ENCODE measurements at places on chromosomes 1 and 21. TPM values are rescaled to one million over a fixed set of nuclear protein-coding genes. Genes with fewer than 3 reads are reported as not detected.

DNA sequence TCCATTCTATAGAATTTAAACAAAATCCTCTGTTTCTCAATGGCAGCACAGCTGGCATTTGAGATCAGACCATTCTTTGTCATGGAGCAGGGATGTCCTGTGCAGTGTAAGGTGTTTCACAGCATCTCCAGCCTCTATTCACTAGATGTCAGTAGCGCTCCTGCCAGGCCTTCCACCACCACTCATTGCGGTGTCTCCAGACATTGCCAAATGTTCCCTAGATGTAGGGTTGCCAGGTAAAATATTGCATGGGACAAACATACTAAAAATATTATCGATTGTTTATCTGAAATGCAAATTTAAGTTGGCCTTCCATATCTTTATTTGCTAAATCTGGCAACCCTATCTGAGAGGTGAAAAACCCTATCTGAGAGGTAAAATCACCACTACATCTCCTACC lies 11.7 kb downstream of the ITLN2 start:
- H3K4me3 ChIP-seq, result no peak overlapping the region
- H3K36me3 ChIP-seq, result no peaks in the 10 kb centered on the region
- no peaks in the 10 kb centered on the region for H3K27me3 ChIP-seq

DNA sequence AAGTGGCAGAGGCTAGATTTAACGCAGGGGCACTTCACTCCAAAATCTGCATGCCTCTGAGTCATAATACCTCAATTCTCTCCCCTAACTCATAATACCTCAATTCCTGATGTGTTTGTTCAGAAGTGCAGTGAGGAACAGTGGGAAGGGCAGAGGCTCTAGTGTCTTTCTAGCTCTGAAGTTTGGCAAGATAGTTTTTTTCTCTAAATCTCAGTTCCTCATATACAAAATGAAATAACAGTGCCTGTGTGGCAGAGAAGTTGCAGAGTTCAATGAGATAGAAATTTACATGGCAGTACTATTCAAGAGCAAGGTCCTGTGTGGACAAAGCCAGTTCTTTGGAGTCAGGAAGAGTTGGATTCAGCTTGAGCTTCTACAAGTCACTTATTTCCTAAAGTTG lies 9.8 kb downstream of the JUN start:
- peak overlapping the region; percentile 32 for H3K27ac ChIP-seq
- H3K27me3 ChIP-seq, result no peaks in the 10 kb centered on the region
- DNase-seq, result peak; percentile 36
- H3K4me1 ChIP-seq, result peaks cover 20% of the 10 kb centered on the region
- H3K4me3 ChIP-seq, result no peak overlapping the region
- no peaks in the 10 kb centered on the region for H3K36me3 ChIP-seq

ALG14 gene
- polyA plus RNA-seq, result 0.92 TPM

PGLYRP3 gene
- polyA plus RNA-seq, result not detected

C8A gene
- polyA plus RNA-seq, result not detected

BMP8B gene
- 1.5 TPM for polyA plus RNA-seq

DNA sequence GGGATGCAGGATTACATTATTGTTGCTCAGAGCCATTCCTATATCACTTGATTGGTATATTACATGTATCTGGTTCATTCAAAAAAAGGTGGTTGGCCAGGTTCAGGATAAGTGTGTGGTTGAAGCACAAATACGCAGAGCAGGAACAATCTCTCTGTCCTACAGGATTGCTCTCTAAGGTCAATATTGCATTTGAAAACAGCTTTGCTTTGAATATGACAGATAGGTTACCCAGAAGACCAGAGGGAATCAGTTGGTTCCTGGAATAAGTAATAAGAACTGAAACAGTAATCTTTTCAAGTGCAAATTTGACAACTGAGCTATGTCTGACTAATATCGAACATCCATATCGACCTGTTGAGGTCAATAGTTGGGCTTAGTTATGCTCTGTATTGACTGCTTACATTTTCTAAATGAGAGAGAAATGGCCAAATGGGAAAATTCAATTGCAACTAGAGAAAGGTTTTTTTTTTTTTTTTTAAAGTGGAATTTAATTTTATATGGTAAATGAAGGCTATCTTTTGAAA lies 176.8 kb downstream of the ATP6V1G3 start:
- no peaks in the 10 kb centered on the region for H3K27me3 ChIP-seq
- no peaks in the 10 kb centered on the region for H3K36me3 ChIP-seq
- no peak overlapping the region for H3K4me3 ChIP-seq
- H3K4me1 ChIP-seq, result no peaks in the 10 kb centered on the region
- no peak overlapping the region for H3K27ac ChIP-seq
- DNase-seq, result no peak

- no peaks in the 10 kb centered on the region for H3K27me3 ChIP-seq
- no peak overlapping the region for H3K4me3 ChIP-seq
- no peak overlapping the region for H3K27ac ChIP-seq
- peaks cover 16% of the 10 kb centered on the region for H3K4me1 ChIP-seq
Observed at GRCh38 chr1:32627596-32628162, 22.7 kb downstream of the ZBTB8OS start.

MCOLN2 gene
- 23.9 TPM for polyA plus RNA-seq

HCN3 gene
- 6.2 TPM for polyA plus RNA-seq

DNA sequence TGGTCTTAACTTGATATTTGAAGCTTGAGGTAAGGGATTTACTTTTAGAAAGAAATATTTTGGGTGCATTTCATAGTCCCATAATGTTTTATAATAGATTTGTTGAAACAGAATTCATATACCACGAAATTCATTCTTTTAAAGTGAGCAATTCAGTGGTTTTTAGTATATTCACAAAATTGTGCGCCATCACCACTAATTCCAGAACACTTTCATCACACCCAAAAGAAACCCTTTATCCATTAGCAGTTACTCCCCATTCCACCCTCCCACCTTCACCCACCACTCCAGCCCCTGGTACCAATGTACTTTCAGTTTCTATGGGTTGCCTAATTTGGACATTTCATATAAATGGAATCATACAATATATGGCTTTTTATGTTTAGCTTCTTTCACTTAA lies 38.9 kb upstream of the DMRTB1 start:
- H3K27ac ChIP-seq, result no peak overlapping the region
- H3K36me3 ChIP-seq, result no peaks in the 10 kb centered on the region
- DNase-seq, result no peak

- H3K27ac ChIP-seq, result no peak overlapping the region
- no peaks in the 10 kb centered on the region for H3K36me3 ChIP-seq
- H3K4me1 ChIP-seq, result no peaks in the 10 kb centered on the region
- no peaks in the 10 kb centered on the region for H3K27me3 ChIP-seq
- H3K4me3 ChIP-seq, result no peak overlapping the region
Observed at GRCh38 chr1:30662291-30662840, 61.0 kb downstream of the MATN1 start.

ZNF683 gene
- polyA plus RNA-seq, result 0.46 TPM

TFAP2E gene
- polyA plus RNA-seq, result 3.8 TPM

GRCh38 chr1:84062496-84062895 lies 63.6 kb upstream of the TTLL7 start:
- DNase-seq, result no peak
- H3K4me3 ChIP-seq, result no peak overlapping the region
- peaks cover 9% of the 10 kb centered on the region for H3K27me3 ChIP-seq
- no peaks in the 10 kb centered on the region for H3K4me1 ChIP-seq
- H3K27ac ChIP-seq, result no peak overlapping the region

DNA sequence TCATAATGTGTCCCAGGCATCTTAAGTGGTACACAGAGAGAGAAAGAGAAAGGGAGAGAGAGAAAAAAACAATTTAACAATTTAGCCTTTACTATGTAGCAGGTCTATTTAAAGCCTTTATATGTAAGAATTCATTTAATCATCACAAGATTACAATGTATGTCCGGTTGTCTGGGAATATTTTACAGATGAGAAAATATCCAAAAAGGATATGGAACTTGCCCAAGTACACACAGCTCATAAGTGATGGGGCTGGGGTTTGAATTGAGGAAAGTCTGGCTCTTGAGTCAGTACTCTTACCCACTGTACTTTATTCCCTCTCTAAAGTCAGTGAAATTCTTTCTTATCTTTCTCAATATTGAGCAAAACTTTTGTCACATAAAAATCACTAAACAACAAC lies 104.6 kb downstream of the LYPLAL1 start:
- no peaks in the 10 kb centered on the region for H3K36me3 ChIP-seq
- no peaks in the 10 kb centered on the region for H3K27me3 ChIP-seq
- H3K4me3 ChIP-seq, result no peak overlapping the region
- DNase-seq, result no peak
- H3K4me1 ChIP-seq, result no peaks in the 10 kb centered on the region
- no peak overlapping the region for H3K27ac ChIP-seq

- no peaks in the 10 kb centered on the region for H3K27me3 ChIP-seq
- H3K27ac ChIP-seq, result peak overlapping the region; percentile 92
- H3K36me3 ChIP-seq, result no peaks in the 10 kb centered on the region
- peaks cover 12% of the 10 kb centered on the region for H3K4me1 ChIP-seq
- DNase-seq, result peak; percentile 87
- H3K4me3 ChIP-seq, result peak overlapping the region; percentile 55
Observed at GRCh38 chr1:16235944-16236510, 956 bp downstream of the CPLANE2 start.

DNA sequence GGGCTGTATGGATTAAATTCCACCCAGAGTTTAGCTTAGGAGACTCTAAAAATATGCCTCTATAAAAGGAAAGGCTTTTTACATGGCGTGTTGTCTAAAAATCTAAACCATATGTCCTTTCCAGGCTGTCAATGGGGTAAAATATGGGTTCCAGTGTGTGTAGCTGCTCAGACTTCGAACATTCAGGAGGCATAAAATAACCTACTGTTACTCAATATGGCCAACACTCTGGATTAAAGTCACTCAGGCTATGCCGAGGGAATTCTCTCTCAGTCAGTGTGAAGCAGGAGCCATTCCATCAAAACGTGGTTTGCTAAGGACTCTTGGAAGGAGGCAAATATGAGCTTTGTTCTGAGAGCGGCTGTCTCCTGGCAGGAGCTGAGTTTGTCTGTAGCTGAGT lies 135.3 kb downstream of the RUNX1 start:
- H3K36me3 ChIP-seq, result no peaks in the 10 kb centered on the region

DNA sequence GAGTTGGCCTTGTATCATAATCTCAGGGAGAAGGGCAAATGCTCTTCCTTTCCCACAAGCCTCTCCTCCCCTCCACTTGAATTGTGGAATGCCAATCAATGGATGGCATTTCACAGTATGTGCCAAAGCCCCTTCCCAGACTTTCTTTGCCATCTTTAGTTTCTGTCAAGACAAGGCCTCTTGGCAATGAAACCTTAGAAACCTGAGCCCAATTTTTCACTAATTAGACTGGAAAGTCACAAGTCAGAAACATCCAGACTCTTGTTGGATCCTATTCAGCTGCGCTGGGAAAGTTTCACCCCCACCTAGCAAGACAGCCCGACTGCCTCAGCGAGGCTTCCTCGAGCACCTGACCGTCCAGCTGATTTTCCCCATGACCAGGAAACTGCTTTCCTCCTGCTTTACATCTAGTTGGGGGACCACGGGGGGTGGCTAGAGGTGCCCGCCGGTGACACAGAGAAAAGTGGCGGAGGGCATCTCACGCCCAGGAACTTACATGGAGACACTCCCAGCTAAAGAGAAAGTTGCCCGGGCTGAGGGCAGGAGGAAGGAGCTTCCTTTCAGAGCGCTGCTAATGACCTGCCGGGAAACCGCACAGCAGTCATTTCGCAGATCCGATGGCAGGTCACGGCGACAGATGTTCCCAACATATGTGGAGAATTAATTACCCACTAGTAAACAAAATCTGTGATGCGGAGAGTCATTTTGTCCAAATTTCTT lies 302.6 kb upstream of the RRP15 start:
- DNase-seq, result no peak
- no peak overlapping the region for H3K27ac ChIP-seq
- no peaks in the 10 kb centered on the region for H3K36me3 ChIP-seq
- no peaks in the 10 kb centered on the region for H3K4me1 ChIP-seq
- H3K27me3 ChIP-seq, result no peaks in the 10 kb centered on the region
- H3K4me3 ChIP-seq, result no peak overlapping the region

GRCh38 chr1:56578138-56578962 lies 1.0 kb downstream of the PLPP3 start:
- H3K4me3 ChIP-seq, result peak overlapping the region; percentile 72
- H3K4me1 ChIP-seq, result peaks cover 35% of the 10 kb centered on the region
- no peaks in the 10 kb centered on the region for H3K27me3 ChIP-seq

PRR9 gene
- not detected for polyA plus RNA-seq

DNA sequence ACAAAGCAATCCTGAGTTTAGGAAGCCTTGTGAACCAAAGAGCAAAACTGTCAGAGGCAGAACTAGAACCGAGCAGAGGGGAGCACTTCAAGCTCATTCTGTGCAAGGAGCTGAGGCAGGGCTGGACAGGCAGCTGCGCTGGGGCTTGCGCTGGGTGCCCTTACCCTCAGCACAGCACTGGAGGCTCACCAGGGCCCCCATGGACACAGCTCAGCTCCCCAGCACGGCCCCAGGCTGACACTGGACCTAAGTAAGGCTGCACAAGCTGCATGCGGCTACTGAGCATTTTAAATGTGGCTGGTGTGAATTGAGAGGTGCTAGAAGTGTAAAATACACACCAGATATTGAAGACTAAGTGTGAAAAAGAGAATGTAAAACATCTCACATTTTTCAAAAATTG lies 22.1 kb downstream of the TMEM63A start:
- no peak for DNase-seq
- H3K27ac ChIP-seq, result no peak overlapping the region

HOOK1 gene
- 4.3 TPM for polyA plus RNA-seq

DNA sequence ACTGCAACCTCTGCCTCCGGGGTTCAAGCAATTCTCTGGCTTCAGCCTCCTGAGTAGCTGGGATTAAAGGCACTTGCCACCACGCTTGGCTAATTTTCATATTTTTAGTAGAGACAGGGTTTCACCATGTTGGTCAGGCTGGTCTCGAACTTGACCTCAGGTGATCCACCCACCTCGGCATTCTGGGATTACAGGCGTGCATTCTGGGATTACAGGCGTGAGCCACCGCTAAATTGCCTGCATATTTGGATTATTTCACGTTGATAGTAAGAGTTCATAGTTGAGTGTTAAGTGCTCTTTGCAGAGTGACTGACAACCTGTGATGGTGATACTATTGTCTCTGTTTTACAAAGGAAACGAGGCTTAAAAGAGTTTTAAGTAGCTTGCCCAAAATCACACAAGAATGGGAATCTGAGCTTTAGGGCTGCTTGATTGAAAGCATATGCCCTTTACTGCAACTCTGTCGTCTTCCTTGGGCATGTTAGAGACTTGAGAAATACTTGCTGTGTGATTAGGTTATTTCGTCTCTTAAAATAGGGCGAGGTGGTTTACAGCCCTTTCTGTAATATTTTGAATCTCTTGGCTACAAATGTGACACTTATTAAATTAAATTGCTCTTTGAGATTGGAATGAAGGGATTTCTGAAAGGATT lies 12.4 kb downstream of the CDC42 start:
- H3K27me3 ChIP-seq, result no peaks in the 10 kb centered on the region
- no peak overlapping the region for H3K27ac ChIP-seq
- H3K4me3 ChIP-seq, result no peak overlapping the region
- peaks cover 3% of the 10 kb centered on the region for H3K36me3 ChIP-seq
- DNase-seq, result no peak

SPRR2G gene
- not detected for polyA plus RNA-seq

Measured in B cell (primary cell).